ENCODE measurements at places on chromosomes 5 and 9. TPM values are rescaled to one million over a fixed set of nuclear protein-coding genes. Genes with fewer than 3 reads are reported as not detected.
A peak's percentile ranks its signal among the peaks of the same experiment; 100 is the strongest.

Gene SDHA
- 322 TPM for total RNA-seq

Gene SLC1A3
- total RNA-seq, result 7.9 TPM

Gene NEUROG1
- total RNA-seq, result not detected

Gene SPEF2
- 4.2 TPM for total RNA-seq

Gene DEPDC1B
- 9.8 TPM for total RNA-seq

GRCh38 chr5:34483442-34484033, 172.6 kb upstream of the RAI14 start:
- DNase-seq, result no peak

GRCh38 chr9:129250786-129251185, 72.7 kb upstream of the IER5L start:
- DNase-seq, result no peak

- no peak for DNase-seq
These were observed 38.9 kb downstream of the SERINC5 start for GRCh38 chr5:80216753-80217596.

DNA sequence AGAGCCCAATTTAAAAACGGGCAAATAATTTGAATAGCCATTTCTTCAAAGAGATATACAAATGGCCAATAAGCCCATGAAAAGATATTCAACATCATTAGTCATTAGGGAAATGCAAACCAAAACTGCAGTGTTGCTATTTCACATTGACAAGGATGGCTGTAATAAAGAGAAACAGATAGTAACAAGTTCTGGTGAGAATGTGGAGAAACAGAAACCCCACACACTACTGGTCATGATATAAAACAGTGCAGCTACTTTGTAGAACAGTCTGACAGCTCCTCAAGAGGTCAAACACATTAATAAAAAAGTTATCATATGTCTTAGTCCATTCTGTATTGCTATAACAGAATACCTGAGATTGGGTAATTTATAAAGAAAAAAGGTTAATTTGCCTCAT, 237.0 kb upstream of the GRAMD2B start:
- no peak for DNase-seq

DNA sequence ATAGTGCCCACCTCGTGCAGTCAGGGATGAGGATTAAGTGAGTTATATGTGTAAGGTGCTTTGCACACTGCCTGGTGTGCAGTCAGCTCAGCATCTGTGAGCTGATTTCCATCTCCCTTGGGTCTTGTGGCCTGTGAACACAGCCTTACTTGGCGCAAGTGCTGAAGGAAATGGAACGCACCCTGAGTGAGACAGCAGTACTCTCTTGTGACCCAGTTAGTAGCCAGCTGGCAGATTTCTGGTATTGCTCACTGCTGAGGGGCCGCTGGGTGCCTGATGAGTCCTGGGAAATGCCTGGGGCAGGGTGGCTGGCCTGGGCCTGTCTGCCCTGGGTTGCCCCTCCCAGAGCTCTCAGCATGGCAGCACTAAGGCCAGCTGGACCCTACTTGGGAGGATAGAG, 90.9 kb upstream of the BOD1 start:
- DNase-seq, result no peak

GRCh38 chr9:95754533-95755420, 120.7 kb upstream of the ERCC6L2 start:
- no peak for DNase-seq

- DNase-seq, result peak; percentile 76
These were observed 13.9 kb downstream of the REXO4 start for GRCh38 chr9:133403766-133404453.

DNA sequence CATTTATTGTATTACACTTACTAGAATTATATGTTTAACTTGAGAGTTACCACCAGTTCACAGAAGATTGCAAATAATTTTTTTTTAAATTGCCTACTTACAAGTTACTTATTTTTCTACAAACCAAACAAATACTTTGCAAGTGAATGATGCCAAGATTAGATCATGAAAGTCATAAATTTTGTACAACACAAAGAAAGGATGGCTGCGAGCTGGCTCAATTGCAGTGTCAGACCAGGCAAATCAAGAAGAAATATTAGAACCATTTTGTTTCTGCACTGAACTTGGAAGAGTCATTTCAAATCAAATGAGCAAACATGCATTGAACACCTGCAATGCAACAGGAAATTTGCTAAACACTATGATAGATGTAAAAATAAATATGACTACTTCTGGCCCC, 97.3 kb downstream of the PLCXD3 start:
- DNase-seq, result no peak

- DNase-seq, result no peak
These were observed 49.5 kb downstream of the AMBP start for GRCh38 chr9:114028646-114029045.

DNA sequence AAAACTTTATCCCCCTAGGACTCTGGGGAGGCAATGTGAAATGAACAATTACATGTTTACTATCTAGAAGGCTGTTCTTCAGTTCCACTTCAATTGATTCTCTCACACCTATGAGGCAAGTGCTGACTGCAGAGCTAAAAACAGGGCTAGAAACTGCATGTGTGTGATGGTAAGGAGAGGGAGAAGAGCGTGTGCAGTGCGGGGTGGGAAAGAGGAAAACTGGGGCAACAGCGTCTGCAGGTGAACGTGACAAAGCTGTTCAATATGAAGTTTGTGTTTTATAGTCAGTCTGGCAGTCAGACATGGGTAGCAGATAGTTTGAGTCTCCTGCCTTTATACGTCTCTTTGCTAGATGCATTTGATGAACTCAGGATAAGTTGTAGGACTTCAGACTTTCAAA, 6.6 kb upstream of the COMMD10 start:
- DNase-seq, result no peak
